ENCODE measurements at places on chromosomes 4 and X.

GRCh38 chr4:57182132-57182874 is 72.1 kb upstream of the IGFBP7 start:
- no peak overlapping the region for H3K27ac ChIP-seq
- H3K4me1 ChIP-seq = no peaks in the 10 kb centered on the region
- no peak overlapping the region for H3K4me3 ChIP-seq
- no peaks in the 10 kb centered on the region for H3K36me3 ChIP-seq

DNA sequence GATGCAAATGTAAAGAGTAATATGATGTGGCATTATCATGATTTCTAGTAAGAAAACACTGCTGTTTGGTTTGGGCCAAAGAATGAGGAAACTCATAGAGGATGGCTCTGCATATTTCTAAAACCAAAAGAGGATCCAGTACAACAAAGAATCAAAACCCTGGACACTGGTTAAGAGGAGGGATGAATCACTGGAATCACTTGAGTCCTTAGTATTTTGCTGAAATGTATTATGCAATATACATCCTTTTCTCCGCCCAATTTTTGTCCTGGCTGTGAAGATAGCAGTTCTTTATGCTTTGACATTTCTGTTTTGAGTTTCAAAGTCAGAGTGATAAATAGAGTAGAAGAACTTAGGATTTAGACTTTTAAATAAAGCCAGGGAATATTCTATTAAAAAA is 345.9 kb downstream of the PACRGL start:
- no peak overlapping the region for H3K4me3 ChIP-seq
- H3K4me1 ChIP-seq = no peaks in the 10 kb centered on the region
- no peak overlapping the region for H3K27ac ChIP-seq
- DNase-seq = no peak
- no peaks in the 10 kb centered on the region for H3K27me3 ChIP-seq
- no peaks in the 10 kb centered on the region for H3K36me3 ChIP-seq

DNA sequence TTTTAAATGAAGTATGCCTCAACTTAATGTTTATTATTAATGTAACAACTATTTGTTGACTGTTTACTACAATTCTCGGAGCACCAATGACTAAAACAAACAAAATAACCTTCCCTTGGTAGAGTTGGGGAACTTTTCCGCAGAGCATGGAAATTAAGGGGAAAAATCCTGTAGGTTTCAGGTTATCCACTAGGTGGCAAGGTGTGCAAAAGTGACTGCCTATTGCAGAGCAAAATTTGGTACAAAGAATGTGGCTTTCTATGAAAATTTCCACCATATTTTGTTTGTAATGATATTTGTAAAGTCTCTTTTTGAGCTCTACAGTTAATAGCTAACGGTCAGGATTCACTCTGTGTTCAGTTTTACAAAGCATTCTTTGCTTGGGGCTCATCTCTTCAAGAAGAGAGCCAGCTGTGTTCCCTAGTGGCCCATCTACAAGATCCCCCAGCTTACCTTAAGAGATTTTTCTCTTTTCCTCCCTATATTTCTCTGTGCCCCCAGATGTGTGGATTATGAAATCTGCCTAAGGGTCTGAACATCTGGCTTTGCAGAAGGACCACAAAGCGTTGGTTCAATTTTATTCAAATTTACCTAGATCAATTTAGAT is 61.1 kb downstream of the FBXO8 start:
- H3K4me3 ChIP-seq = no peak overlapping the region
- no peaks in the 10 kb centered on the region for H3K36me3 ChIP-seq
- H3K27me3 ChIP-seq = peaks cover 41% of the 10 kb centered on the region

DNA sequence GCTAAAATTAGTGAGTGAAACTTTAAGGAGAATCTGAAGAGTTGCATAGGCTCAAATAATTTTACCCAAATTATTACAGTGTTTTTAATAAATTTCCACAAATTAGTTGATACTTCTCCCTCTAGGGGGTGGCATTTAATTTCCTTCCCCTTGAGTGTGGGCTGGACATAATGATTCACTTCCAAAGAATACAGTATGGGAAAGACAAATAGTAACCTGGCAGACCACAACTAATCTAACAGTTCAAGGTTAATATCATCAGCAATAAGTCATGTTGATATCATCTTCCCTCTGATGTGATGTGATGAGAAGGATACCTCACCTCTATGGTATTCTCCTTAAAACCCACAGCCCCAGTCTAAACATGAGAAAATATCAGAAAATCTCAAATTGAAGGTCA is 15.5 kb downstream of the PFKFB1 start:
- H3K27me3 ChIP-seq = no peaks in the 10 kb centered on the region
- DNase-seq = no peak
- no peak overlapping the region for H3K27ac ChIP-seq
- H3K36me3 ChIP-seq = no peaks in the 10 kb centered on the region

DNA sequence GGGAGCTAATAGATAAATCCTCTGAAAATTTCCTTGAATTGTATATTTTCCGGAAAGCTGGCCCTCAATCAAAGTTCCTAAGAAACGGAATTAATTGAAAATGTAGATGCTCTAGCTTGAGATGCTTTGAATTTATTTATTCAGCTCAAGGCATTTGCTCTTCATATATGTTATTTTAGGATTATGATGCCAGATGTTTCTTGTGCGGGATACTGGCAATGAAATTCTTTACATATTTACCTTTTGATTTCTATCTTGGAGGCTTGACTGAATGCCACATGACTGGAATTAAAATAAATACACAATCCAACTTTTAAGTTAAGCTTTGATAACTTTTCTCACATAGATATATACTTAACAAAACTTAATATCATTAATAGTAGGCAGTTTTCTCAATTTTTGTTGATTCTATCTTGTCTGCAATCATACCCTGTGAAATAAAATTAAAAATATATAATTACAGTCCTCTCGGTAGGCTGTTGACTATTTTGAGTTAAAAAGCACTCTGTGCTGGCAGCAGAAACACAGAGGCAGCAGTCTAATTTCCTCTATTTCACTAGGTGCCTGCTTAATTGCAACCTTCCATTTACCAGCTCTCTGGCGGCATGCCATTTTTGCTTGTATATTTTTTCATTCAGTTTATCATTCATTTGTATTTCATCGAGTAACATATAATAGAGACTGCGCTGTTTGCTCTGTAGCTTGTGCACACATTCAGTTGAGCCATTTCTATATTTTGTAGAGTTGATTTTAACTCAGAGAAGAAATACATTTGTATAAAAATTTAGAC is 991.5 kb downstream of the ADGRL3 start:
- H3K27ac ChIP-seq = no peak overlapping the region
- no peaks in the 10 kb centered on the region for H3K36me3 ChIP-seq
- no peaks in the 10 kb centered on the region for H3K27me3 ChIP-seq
- H3K4me3 ChIP-seq = no peak overlapping the region
- DNase-seq = no peak
- H3K4me1 ChIP-seq = no peaks in the 10 kb centered on the region

DNA sequence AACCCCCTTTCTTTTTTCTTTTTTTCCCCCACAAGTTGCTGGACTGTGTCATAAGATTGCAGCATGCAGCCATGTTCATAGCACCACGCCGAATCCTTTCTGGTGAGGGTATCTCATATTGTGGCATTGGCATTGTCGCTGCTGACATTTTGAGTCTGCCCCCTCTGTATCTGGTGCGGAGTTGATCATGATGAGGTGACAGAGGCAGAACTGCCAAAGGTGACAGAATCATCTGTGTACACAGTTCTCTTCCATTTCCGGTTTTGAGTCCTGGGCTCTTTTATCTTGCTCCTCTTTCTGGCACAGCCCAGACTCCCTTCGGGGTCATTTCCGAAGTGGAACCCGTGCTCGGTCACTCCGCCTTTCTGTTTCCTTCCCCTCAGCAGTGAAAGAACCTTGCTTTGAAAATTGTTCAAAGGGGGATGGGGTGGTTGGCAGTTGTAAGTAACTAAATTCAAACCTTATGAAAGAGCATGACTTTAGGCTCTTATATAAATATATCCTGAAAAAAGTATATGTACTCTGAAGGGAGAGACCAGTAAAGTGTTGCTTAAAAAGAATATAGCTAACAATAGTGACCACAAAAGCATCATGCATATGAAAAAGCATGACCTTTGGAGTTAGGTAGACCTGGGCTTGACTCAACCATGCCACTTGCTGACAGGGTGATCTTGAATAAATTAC is 55.0 kb upstream of the BMP2K start:
- peaks cover 16% of the 10 kb centered on the region for H3K4me1 ChIP-seq
- peak overlapping the region; percentile 21 for H3K27ac ChIP-seq
- H3K36me3 ChIP-seq = no peaks in the 10 kb centered on the region
- DNase-seq = peak; percentile 57

GRCh38 chr4:73723023-73723422 is 17.3 kb upstream of the CXCL8 start:
- H3K4me1 ChIP-seq = no peaks in the 10 kb centered on the region
- no peak for DNase-seq
- no peaks in the 10 kb centered on the region for H3K27me3 ChIP-seq
- no peak overlapping the region for H3K27ac ChIP-seq
- H3K36me3 ChIP-seq = no peaks in the 10 kb centered on the region

DNA sequence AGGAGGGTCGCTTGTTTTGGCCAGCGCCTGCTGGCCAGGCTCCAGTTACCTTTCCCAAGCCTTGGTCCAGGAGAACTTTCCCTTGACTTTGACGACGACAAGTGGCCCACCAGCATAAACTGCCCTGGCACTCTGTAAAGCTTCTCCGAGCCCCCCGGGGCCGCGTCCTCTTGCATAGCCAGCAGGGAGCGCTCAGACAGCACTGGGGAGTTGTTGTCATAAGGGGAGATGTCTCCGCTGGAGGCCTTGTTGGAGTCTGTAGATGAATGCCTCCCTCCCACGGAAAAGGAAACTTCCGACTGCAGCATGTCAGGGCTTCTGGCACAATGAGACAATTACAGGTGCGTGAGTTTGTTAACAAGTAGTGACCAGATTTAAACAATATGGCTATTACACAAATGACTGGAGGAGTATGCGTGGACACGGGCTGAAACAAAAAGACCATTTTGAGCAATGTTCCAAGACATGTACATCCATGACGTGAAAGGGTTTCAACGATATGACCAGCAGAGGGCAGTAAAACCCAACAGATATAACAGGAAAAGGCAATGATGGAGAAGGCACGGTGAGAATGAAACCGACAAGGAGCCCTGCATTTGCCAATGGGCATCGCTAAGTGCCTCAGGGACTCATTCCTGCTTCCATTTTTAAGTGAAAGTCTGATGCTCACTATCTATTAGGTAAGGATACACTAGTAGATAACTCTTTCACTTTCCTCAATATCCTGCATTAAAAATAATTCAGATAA is 33.0 kb downstream of the HCCS start:
- H3K4me1 ChIP-seq = peaks cover 2% of the 10 kb centered on the region
- H3K36me3 ChIP-seq = no peaks in the 10 kb centered on the region
- H3K4me3 ChIP-seq = no peak overlapping the region

DNA sequence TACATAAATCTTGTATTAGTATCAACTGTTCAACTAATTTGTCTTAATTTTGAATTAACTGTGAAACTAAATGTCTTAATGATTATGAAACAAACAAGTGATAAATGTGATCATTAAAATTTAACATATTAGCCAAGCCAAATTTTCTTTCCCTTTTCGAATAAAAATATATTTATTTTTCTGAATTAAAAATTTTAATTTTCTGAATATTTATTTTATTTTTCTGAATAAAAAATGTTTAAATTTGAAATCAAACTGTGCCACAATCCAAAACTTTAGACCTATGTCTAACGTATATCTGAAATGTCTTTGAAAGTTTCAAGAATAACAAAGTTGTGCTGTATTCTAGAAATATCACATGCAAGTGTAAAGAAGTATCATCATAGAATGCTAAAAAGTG is 4.7 kb downstream of the GABRA2 start:
- H3K27ac ChIP-seq = no peak overlapping the region
- no peak overlapping the region for H3K4me3 ChIP-seq
- H3K4me1 ChIP-seq = peaks cover 7% of the 10 kb centered on the region
- H3K27me3 ChIP-seq = peaks cover 16% of the 10 kb centered on the region

- no peaks in the 10 kb centered on the region for H3K4me1 ChIP-seq
- no peak overlapping the region for H3K27ac ChIP-seq
- no peaks in the 10 kb centered on the region for H3K27me3 ChIP-seq
Observed at GRCh38 chr4:27096142-27096824, 235.6 kb downstream of the STIM2 start.

- peak overlapping the region; percentile 0 for H3K4me3 ChIP-seq
- peak; percentile 68 for DNase-seq
- H3K27ac ChIP-seq = peak overlapping the region; percentile 1
- peaks cover 14% of the 10 kb centered on the region for H3K4me1 ChIP-seq
- peaks cover 5% of the 10 kb centered on the region for H3K27me3 ChIP-seq
Observed at GRCh38 chr4:89829470-89830138, 7.4 kb downstream of the SNCA start.

GRCh38 chr4:185624259-185624589 is 88.9 kb upstream of the PDLIM3 start:
- peaks cover 11% of the 10 kb centered on the region for H3K27me3 ChIP-seq
- no peak for DNase-seq
- no peaks in the 10 kb centered on the region for H3K4me1 ChIP-seq
- H3K27ac ChIP-seq = no peak overlapping the region

GRCh38 chr4:184548316-184548647 is 73.9 kb upstream of the IRF2 start:
- DNase-seq = no peak
- H3K36me3 ChIP-seq = no peaks in the 10 kb centered on the region
- H3K4me1 ChIP-seq = peaks cover 3% of the 10 kb centered on the region
- no peak overlapping the region for H3K27ac ChIP-seq

DNA sequence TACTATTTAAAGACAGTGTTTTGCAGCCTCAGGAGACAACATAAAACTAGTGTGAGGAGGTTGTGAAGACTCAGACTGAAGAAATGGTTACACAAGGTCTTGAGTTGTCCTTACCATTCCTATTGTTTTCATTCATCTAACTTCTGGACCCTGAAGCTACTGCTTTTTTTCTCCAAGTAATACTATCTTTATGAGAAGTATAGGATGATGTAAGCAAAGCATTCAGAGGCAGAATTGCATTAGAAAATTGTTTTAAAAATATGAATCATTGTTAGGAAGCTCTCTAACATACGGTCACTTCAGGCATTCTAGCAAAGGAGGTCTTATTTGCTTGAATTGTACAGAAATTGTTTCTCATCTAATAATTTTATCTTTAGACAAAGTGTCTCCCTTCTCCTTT is 357.8 kb downstream of the TLL1 start:
- no peak overlapping the region for H3K27ac ChIP-seq
- H3K4me1 ChIP-seq = no peaks in the 10 kb centered on the region
- H3K27me3 ChIP-seq = no peaks in the 10 kb centered on the region
- no peaks in the 10 kb centered on the region for H3K36me3 ChIP-seq

DNA sequence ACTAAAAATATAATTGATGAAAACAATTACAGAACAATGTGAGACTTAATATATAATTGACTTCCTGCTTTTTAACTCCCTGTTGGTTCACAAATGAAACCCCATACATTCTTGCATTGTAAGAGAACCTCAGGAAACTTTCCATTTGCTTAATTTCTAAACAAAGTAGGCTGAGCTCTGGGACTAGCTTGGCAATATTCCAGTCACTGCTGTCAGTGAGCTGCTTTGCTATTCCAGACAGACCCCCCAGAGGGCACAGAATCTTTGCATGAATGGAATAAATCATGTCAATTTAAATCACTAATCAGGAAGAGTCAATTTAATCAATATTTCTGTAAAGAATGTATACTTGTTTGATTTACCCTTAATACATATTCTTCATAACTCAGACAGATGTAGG is 110.6 kb downstream of the NEXMIF start:
- no peaks in the 10 kb centered on the region for H3K4me1 ChIP-seq
- H3K27ac ChIP-seq = no peak overlapping the region
- no peaks in the 10 kb centered on the region for H3K36me3 ChIP-seq
